Naive thymus-derived CD4-positive, alpha-beta T cell (primary cell): ENCODE measurements at places on chromosomes 11 and 22. TPM values are rescaled to one million over a fixed set of nuclear protein-coding genes. Genes with fewer than 3 reads are reported as not detected.

Gene CLCF1
- 0.32 TPM for total RNA-seq

Gene ENTHD1
- 0.10 and 0.12 TPM in 2 replicates for total RNA-seq

DNA sequence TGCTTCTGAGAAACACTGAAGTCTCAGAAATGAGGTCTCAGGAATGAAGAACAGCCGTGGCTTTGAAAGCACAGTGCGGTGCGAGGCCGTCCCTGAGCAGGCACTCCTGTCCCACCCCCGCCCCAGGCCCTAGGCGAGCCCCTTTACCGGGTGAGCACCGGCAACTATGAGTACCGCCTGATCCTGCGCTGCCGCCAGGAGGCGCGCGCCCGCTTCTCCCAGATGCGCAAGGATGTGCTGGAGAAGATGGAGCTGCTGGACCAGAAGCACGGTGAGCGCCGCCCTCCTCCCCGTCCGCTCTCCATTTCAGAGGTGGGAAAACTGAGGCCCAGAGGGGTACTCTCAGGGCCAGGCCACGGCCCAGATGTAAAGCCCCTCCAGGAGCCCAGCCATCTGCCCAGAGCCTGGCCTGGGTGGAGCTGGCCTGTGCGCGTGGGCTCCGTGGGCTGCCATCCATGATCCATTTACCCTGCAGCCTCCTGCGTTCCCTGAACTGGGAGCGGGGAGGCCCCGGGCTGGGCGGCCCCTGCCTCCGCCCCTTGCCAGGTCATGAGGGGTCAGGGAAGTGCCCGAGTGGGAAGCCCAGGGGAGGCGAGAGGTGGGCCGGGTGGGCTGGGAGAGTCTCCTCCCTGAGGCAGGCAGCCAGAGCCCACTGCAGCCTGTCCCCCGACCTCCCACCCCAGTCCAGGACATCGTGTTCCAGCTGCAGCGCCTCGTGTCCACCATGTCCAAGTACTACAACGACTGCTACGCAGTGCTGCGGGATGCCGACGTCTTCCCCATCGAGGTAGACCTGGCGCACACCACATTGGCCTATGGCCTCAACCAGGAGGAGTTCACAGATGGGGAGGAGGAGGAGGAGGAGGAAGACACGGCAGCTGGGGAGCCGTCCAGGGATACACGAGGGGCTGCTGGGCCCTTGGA, 9.5 kb downstream of the SLC16A8 start:
- no peaks in the 10 kb centered on the region for H3K4me1 ChIP-seq
- no peaks in the 10 kb centered on the region for H3K27me3 ChIP-seq
- H3K4me3 ChIP-seq: no peak overlapping the region
- DNase-seq: no peak
- peaks cover 58% of the 10 kb centered on the region for H3K36me3 ChIP-seq

DNA sequence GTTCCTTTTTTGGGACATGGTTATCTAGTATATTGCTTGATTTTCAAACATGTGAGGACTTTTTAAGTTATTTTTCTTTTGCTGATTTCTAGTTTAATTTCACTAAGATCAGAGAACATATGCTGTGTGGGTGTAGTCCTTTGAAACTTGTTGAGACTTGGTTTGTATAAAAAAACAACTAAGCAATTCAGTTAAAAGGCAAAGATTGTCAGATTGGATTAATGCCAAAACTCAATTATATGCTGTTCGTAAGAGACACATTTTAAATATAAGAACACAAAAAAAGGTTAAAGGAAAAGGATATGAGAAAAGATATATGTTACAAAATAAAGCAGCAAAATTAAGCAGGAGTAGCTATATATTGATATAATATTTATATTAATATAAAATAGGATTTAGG, 17.8 kb upstream of the RRM1 start:
- H3K27ac ChIP-seq: no peak overlapping the region
- DNase-seq: no peak
- H3K36me3 ChIP-seq: peaks cover 11% of the 10 kb centered on the region
- peaks cover 7% of the 10 kb centered on the region for H3K4me1 ChIP-seq

GRCh38 chr11:59115553-59115952, 8.5 kb downstream of the FAM111B start:
- no peaks in the 10 kb centered on the region for H3K4me1 ChIP-seq
- DNase-seq: no peak
- H3K36me3 ChIP-seq: no peaks in the 10 kb centered on the region
- no peak overlapping the region for H3K4me3 ChIP-seq
- H3K27me3 ChIP-seq: no peaks in the 10 kb centered on the region
